Activated CD8-positive, alpha-beta T cell treated with anti-CD3 and anti-CD28 coated beads, Interleukin-2, amount 10 ng/mL, durations not matched to agents 7 days and 5 days (primary cell): ENCODE measurements at places on chromosomes 6 and 20. TPM values are rescaled to one million over a fixed set of nuclear protein-coding genes. Genes with fewer than 3 reads are reported as not detected.

DNA sequence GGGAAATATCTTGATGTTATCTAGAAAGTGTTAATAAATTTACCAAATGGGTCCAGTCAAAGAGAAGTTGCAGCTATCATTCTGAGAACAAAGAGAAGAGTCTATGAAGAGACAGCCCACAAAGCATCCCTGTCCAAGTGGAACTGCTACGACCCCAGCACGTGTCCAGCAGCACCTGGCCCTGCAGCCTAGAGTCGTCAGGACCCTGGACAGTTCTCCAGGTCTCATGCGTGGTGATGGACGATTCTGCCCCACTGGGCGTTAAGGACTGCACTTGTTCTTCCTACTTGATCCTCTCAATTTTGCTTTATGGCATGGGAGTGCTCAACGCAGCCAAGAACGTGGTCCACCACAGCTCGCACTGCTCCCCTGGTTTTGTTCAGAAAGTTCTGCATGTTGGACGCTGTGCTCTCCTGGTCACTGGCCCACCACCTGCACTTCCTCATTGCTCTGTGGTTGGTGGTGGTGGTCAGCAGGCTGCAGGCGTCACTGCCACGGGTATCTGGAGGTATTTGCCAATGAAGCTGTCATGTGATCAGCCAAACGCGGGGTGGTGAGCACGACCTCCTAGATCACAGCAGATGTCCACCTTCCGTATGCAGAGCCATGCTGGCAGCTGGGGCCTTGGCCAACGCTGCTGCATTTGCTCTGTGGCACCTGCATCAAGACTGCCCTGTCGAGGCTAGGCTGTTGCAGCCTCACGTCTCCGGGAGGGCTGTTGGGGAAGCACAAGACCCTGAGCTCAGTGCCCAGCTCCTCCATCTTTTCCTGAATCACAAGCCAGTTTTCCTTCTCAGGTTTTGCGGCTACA, 356.4 kb downstream of the CDH4 start:
- H3K4me1 ChIP-seq, result no peaks in the 10 kb centered on the region
- no peak overlapping the region for H3K27ac ChIP-seq
- no peak overlapping the region for H3K4me3 ChIP-seq
- no peaks in the 10 kb centered on the region for H3K27me3 ChIP-seq

GRCh38 chr6:105331927-105332326, 71.0 kb downstream of the PREP start:
- no peak for DNase-seq
- no peak overlapping the region for H3K27ac ChIP-seq
- H3K4me1 ChIP-seq, result no peaks in the 10 kb centered on the region
- no peaks in the 10 kb centered on the region for H3K27me3 ChIP-seq
- H3K36me3 ChIP-seq, result peaks cover 41% of the 10 kb centered on the region

GRCh38 chr20:34915131-34915530, 38.7 kb downstream of the ACSS2 start:
- no peaks in the 10 kb centered on the region for H3K27me3 ChIP-seq
- H3K4me1 ChIP-seq, result peaks cover 22% of the 10 kb centered on the region
- DNase-seq, result no peak
- no peak overlapping the region for H3K27ac ChIP-seq

DNA sequence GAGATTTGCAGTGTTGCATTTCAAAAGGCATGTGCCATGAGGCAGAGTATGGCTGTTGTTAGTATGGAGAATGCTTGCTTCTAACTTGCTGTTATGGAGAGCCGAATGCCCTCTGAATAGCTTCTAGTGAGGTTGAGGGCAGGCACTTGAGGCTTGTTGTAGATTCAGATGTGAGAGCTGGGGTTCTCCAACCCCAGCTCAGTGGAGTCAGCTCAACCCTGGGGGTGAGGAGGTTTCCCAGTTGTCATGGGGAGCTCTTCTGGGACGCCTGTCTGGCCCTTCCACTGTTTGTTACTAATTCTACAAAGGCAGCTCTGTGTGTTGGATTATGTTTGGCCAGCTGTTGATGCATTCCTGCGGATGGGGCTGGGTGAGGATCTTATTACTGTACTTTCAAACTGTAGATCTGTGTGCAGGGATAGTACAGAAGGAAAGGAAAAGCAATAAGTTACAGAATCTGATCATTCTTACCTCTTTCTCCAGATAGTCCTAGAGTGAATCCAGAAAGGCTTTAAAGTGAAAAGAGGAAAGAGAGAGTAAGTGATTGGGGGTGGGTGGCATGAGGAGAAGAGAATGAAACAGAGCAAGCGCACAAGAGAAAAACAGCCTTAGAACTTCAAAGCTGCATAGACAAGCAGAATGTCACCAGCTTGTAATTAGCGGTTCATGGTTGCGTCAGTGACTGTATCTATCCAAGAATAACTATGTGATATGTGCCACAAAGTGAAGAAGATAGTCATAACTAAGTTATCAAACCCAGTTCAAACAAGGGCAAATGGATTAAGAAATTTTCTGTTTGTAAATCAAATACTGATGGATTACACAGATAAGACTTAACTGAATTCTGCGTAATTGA, 148.7 kb downstream of the PRL start:
- DNase-seq, result no peak
- H3K36me3 ChIP-seq, result peaks cover 1% of the 10 kb centered on the region
- H3K27ac ChIP-seq, result no peak overlapping the region
- peaks cover 32% of the 10 kb centered on the region for H3K4me1 ChIP-seq
- peaks cover 51% of the 10 kb centered on the region for H3K27me3 ChIP-seq

DNA sequence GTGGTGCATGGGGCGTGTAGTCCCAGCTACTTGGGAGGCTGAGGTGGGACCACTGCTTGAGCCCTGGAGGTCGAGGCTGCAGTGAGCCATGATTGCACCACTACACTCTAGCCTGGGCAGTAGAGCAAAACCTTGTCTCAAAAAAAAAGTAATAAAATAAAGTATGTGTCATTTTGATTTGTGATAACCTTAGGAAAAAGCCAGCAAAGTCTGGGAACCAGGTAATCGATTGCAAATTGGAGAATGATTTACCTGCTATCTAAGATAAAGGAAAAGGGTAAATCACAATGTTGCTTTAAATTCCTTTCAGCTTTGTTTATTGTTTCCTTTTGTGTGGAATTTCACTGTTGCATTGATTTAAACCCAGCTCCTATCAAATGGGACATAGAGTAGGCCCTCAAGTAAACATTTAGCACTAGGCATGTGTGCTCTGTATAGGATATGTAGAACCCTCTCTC, 59.0 kb downstream of the SGK1 start:
- H3K4me3 ChIP-seq, result no peak overlapping the region
- DNase-seq, result no peak
- H3K27ac ChIP-seq, result no peak overlapping the region
- H3K4me1 ChIP-seq, result peaks cover 1% of the 10 kb centered on the region

GRCh38 chr6:135897087-135897486, 45.6 kb downstream of the PDE7B start:
- H3K27ac ChIP-seq, result no peak overlapping the region
- no peak for DNase-seq
- peaks cover 12% of the 10 kb centered on the region for H3K4me1 ChIP-seq
- no peaks in the 10 kb centered on the region for H3K27me3 ChIP-seq
- H3K4me3 ChIP-seq, result no peak overlapping the region
- no peaks in the 10 kb centered on the region for H3K36me3 ChIP-seq

HINT3 gene
- total RNA-seq, result 9.1 TPM

HRH3 gene
- total RNA-seq, result not detected
